ENCODE measurements at places on chromosomes 5 and 9.

GRCh38 chr9:26142201-26142600 lies 464.0 kb upstream of the TUSC1 start:
- DNase-seq, result no peak

- DNase-seq, result no peak
These were observed 15.1 kb downstream of the PHF19 start for GRCh38 chr9:120861935-120862334.

DNA sequence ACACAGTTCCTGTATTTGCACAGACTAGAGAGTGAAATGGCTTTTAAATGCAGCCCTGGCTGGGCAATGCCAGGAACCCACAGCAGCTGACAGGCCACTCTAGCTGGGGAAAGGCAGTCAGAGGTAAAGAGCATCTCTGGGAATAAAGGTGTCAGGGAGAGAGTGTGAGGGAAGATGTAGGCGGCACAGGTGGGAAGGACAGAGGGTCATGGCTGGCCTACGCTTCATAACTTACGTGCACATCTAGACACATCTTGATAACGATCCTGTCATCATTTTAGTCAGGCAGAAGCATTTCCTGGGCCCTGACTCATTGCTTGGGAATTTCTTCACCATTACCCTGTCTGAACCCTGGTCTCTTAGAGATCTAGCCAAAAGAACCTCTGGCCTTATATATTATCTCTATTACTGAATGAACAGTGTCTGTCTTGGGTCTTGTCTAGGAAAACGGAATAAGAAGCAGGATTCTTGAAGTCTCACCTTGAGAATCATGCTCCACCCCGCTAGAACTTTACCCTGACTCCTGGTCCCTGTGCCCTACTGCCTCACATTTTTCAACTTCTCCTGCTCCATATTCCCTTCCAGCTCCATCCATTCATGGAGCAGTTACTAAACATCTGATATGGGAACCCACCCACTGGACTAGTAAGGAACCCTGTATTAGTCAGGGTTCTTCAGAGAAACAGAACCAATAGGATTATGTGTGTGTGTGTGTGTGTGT lies 106.4 kb upstream of the ELL2 start:
- DNase-seq, result peak; percentile 70

- DNase-seq, result no peak
These were observed 133.1 kb downstream of the DOCK8 start for GRCh38 chr9:347667-348292.

DNA sequence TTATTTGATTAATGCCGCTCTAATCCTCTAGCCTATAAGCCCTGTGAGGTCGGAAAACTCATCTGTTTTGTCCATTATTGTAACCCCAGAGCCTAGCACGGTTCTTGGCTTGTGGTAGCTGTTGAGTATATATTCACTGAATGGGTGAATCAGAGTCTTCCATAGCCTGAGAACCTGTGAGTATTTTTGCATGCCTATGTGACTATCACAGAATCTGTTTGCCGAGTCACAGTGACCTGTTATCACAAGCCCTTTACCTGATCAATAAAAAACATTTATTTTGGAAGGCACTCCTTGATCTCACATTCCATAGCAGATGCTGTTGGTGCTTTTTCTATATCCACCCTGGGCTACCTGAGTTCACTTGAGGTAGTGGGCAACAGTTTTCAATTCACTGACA lies 125.0 kb upstream of the STC2 start:
- DNase-seq, result no peak

GRCh38 chr5:39256477-39257235 lies 37.3 kb upstream of the FYB1 start:
- DNase-seq, result peak; percentile 20

DNA sequence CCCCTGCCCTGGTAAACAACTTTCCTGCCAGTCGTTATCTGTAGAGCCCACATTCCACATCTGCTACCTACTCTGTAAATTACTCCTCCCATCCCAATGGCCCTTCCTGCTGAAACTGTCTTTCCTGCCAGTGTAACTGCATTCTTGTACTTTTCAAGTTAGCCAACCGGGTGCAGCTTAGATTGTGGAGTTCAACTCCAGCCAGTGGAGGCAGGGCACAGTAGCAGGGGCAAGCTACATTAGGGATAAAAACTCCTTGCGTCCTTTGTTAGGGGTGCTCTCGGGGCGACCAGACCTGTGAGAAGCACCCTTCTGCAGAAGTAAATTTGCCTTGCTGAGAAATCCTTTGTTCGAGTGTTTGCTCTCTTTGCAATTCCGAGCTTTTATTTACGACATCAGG lies 639.0 kb upstream of the TYRP1 start:
- no peak for DNase-seq

- no peak for DNase-seq
These were observed 33.6 kb upstream of the SHC3 start for GRCh38 chr9:89212171-89212570.

GRCh38 chr5:163585206-163585605 lies 79.8 kb downstream of the MAT2B start:
- DNase-seq, result no peak

DNA sequence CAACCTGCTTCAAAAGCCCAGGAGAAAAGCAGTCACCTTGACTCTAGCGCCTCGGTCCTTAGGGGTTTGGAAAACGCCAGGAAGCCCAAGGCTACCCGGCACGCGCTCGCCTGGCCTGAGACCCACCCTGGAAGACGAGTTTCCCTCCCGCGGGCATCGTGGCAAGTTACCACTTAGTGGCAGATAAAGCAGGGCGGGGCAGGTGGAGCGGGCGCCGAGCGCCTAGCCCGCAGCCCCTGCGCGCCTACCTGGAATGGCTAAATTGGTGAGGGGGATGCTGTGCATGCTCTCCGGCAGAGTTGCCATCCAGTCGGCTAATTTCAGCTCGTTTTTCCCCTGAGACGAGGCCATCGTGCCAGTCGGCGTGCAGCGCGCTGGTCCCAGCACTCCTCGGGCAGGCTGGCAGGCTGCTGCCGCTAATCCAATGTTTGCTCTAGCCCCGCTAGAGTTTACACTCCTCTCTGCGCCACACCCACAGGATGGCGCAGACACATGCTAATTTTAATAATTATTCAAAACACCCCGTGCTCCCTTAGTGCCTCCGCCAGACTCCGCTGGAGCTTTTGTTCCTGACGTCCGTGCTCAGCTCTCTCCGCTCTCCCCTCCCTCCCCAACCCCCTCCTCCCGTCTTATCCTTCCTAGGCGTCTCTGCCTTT lies at the start of gene PLCXD3:
Gene PLCXD3, minus strand, starts transcription at position 426 of the 656 bp plus-strand sequence. Its CDS starts 75 bp downstream, at position 351.
- no peak for DNase-seq

DNA sequence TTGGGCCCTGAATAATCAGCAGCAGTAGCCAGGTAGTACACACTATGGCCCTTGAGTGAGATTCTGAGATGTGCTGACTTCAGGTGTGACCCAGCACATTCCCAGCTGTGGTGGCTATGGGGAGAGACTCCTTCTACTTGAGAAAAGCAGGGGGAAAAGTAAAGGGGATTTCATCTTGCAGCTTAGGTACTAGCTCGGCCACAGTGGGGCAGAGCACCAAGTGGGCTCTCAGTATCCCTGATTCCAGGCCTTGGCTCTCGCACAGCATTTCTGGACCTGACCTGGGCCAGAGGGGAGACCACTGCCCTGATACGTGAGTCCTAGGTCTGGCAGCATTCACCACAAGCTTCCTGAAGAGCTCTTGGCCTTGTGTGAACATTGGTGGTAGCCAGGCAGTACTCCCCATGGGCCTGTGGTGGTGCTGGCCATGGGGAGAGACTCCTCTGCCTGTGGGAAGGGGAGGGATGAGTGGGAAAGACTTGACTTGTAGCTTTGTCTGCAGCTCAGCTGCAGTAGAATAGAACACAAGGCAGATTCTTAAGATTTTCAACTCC lies 27.6 kb downstream of the PTGS1 start:
- no peak for DNase-seq

- DNase-seq, result no peak
These were observed 142.7 kb downstream of the LHFPL2 start for GRCh38 chr5:78505860-78506259.

- DNase-seq, result no peak
These were observed 44.0 kb downstream of the ASS1 start for GRCh38 chr9:130488621-130489330.

GRCh38 chr9:126348911-126349550 lies 22.4 kb downstream of the MVB12B start:
- no peak for DNase-seq

DNA sequence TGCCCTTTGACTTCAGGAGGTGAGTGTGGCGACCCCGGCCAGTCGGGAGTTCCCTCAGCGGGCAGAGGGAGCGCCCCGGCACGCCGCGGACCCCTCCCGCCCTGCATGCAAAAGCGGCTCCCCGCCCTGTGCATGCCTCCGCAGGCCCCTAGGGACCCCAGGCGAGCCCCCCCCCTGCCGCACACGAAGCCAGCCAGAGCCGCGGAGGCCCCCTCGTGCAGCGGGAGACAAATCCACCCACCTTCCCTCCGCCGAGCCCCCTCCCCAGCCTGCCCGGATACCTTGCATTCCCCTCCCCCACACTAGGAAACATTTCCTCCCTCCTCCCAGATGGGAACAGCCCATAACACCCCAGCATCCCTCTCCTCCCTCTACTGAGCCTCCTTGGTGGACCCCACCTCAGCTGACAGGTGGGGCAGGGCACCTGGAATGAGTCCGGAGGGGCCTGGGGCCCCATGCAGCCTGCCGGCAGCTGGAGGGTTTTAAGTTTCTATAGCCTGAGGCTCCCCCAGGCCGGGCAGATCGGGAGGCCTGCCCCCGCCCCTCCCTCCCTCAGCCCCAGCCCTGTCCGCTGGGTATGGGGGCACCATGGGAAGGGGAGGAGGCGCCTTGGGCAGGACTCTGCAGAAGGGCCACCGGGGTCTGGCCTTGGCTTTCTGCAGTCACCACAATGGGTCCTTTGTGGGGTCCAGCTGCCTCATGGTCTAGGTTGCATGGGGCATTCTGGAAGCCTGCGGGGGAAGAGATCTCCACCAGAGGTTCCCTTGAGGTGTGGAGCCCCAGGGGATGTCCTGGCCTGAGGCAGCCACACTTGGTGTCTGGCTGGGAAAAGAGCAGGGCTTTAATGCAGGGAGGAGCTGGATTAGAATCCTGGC lies 601 bp downstream of the ERGIC1 start:
- DNase-seq, result no peak

- DNase-seq, result no peak
These were observed 32.4 kb downstream of the TLE4 start for GRCh38 chr9:79604149-79604548.

DNA sequence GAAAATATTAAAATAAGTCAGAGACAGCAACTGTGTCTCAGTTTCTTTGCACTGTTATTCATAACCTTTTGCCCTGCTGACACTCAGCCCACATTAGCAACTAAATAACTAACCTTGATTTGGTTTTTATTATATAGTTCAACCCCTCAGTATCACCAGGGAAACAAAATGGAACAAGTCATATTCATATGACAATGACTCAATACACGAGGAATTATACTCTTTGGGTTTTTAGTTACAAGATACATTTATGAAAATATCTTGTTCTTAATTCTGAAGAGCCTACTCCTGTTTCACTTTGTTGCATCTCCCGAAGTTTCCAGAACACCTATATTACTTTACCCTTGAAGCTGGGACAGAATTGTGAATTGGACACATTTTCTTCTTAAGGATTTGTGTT lies 845.4 kb downstream of the EFNA5 start:
- DNase-seq, result no peak

GRCh38 chr5:65818592-65818991 lies 96.6 kb downstream of the NLN start:
- no peak for DNase-seq

DNA sequence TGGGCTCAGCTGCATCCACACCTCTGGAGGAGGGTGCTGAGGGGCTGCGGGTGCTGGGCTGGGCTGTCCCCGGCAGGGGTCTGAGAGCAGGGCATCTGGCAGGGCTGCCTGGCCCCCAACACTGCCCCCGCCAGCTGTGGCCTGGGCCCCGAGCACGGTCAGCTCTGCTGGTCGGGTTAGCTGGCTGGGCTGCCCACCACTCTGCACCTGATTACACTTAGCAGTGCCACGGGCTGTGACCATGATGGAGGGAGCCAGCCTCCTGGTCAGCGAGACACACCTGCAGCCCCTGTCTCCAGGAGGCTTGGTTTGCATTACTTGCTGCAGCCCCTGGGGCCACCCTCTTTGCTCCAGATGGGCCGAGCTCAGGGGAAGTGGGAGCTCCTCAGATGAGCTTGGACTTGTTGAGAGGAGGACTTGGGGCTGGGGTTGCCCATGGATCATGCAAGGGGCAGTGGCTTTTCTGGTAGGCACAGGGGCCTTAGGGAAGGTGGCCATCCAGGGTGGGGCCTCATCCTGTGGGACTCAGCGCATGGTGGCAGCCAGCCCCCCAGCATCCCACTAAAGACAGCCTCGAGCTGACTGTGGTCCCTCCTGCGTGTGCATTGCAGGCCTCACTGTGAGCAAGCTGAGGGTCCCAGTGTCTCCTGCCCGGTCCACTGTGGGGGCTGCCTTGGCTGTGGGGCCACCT lies 132.0 kb upstream of the FAM120A start:
- DNase-seq, result no peak

DNA sequence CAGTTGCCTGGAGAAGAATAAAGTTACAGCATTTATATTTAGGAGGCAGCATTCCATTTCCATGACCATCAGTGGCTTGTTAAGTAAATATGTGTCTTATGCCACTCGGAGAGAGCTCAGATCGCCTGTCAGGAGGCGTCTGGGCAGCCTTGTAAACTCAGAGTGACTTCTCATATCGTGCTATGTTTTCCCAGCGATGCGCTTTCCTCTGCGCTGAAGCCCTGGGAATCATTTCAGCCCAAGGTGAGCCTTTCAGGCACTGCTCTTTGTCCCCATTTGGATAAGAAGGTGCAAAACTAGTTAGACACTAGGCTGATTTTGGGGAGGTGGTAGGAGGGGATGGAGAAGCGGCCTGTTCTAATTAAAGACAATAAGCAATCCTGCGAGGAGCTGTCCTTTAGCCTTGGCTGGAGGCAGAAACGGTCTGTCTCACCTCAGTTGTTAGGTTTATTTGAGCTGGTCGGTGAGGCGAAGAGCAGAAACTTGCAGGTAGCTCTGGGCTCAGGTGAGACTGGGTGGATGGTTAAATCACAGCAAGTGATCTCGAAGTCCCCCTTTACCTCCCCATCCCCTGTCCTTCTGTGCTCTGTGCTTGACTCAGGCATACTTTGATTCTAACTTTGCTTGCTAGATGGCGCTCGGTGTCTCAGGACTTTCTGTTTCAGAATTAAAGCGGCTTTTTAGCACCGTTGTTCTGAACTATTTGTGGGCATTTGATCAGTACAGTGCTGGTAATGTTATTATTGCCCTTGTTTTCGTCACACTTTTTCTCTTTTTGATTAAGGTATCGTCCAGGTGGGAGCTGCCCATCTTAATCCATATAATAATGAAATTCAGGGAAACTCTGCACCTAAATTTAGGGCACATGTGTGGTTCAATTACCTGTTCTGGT lies 24.6 kb downstream of the NR2F1 start:
- DNase-seq, result no peak

DNA sequence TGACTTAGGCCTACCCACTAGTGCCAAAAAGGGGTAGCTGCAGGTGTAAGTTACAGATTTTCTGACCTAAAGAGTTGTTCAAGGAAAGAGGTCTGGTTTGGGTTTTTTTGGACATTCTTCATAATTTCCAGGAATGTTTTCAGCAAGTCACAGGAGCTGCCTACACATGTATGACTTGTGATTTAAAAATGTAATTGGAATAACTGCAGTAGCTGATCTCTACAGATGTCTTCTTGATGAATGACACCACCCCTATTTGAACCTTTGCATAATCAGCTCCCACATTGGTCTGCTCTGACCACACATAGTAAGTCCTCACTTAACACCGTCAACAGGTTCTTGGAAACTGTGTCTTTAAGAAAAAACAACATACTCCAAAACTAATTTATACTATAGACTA lies 481.4 kb downstream of the RASEF start:
- DNase-seq, result no peak

GRCh38 chr5:157484768-157485167 lies 24.8 kb downstream of the NIPAL4 start:
- no peak for DNase-seq

GRCh38 chr9:116547729-116548426 lies 139.2 kb upstream of the TRIM32 start:
- DNase-seq, result no peak
